ENCODE measurements at places on chromosomes 12 and 14.
A peak's percentile ranks its signal among the peaks of the same experiment; 100 is the strongest.

GRCh38 chr14:80468331-80469122 lies 257.2 kb upstream of the DIO2 start:
- DNase-seq = no peak

DNA sequence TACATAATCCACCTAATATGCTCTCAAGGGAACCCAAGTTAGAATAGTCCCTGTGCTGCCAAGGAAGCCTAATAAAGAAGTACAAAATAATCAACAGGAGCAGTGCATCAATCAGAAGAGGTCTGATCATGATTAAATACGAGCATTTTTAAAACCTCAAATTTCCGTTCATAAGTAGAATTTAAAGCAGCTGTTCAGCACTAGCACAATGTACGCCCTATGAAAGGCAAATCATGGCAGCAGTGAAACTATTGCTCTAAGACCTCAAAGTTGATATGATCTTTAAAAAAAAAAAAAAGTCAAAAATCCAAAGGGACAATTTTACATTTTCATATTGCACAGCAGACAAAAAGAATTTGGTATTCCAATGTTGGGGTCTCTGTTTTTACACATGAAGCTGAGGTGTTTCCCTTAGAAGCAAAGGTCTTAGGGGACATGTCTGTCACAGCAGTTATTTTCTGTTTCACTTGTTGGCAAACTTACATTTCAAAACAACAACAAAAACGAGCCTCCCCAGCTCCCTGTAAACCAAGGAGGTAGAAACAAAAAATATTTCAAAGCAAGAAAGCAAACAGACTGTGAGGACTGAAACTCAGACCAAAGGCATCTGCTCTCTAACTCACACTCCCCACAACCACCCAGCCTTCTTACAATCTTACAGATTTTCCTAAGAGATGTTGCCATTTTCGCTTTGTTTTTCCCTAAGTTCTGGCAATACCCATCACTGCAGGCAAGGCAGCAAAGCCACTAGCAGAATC lies 28.2 kb downstream of the SOX5 start:
- no peak for DNase-seq

DNA sequence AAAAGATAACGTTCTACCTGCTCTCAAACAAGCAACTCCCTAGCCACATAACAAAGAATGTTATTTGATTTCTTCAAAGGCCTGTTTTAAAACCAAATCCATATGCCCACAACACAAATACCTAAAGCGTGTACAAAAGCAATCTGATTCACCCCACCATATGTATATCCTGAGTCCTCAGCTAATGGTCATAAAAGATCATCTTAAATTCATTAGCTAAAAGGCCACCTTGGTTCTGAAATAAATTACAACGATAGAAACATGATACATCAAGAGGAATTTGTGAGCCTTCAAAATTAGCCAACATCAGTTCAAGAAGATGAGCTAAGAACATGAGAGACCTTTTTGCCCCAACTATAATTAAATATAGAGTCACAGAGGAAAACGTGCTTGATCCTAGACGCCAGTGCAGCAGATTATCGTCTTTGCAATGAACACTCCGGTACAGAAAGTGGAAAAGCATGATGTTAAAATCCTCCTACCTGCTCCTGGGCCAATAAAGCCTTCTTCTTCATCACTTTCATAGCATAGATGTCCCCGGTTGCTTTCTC lies 20.0 kb downstream of the CIT start:
- DNase-seq = no peak

- no peak for DNase-seq
Measured at GRCh38 chr12:128994856-128995255, 141.6 kb downstream of the GLT1D1 start.

- no peak for DNase-seq
Measured at GRCh38 chr14:58898655-58899316, 261.0 kb downstream of the DACT1 start.

DNA sequence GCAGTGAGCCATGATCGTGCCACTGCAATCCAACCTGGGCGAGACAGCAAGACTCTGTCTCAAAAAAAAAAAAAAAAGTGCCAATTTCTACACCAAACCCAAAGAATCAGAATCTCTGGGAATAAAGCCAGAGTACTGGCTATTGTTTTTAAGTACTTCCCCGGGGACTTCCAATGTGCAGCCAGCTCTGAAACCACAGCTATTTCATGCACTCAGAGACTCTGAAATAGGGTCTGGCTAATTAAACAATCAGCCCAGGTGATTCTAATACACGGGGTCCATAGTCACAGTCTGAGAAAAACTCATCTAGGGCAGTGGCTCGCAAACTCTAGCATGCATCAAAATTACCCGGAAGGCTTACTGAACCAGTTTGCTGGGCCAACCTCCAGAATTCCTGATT lies 56.3 kb downstream of the SIX6 start:
- no peak for DNase-seq

GRCh38 chr12:3102771-3103410 lies 25.7 kb downstream of the TSPAN9 start:
- no peak for DNase-seq

GRCh38 chr14:75098682-75099081 lies 28.2 kb downstream of the NEK9 start:
- no peak for DNase-seq

DNA sequence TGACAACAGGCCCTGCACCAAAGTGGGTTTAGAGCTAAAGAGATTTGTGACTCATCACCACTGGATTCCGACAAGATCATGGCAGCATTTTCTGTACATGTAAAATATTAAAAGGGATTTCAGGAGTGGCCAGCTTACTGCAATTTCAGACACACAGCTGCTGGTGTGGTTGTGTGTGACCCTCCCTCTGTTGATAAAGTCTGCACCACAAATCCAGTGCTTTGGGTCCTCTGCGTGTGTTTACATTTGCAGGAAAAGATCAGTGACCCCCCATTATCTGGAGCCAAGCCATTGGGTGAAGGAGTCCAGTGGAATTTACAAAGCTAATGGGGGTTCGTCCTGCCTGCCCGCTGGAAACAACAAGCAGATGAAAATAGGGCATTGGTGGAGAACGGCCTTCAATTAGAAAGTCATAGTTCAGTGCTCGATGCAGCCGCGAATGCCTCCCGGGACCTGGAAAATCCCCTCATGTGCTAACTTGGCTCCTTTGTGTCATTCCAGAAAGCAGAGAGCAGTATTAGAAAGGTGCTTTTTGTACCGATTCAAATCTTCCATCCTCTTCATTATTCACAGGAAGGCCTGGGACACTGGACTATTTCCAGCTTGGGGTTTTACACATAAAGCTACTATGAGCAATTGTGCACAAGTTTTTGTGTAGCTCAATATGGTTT lies 188.5 kb upstream of the TMEM132C start:
- DNase-seq = no peak

DNA sequence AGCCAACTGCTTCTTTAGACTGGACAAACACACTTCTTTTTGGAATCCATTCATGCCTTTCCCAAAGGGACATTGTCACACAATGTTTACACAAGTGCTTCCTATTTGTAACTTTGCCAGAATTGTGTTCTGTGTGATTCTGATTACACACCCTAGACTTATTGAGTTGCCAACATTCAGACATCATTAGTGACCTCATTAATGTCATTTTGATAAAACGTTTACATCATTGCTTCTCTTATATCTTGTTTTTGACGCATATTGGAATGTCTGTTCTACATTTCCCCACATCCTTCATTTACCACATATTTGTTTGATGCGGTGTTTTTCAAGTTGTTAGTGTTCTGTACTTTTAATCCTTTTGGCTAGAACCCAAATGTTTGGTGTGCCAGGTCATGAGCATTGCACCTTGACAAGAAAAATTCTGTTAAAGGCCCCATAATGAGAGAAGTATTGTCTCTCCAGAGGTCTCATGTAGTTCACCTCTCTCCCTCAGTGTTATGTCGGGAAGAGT lies 305.5 kb downstream of the AEBP2 start:
- DNase-seq = no peak

GRCh38 chr14:62889364-62889763 lies 155.9 kb downstream of the KCNH5 start:
- DNase-seq = no peak

GRCh38 chr12:120951-121350 lies 54.4 kb downstream of the IQSEC3 start:
- no peak for DNase-seq

GRCh38 chr12:54941659-54942058 lies 42.9 kb downstream of the TESPA1 start:
- no peak for DNase-seq

GRCh38 chr14:98994561-98994960 lies 277.4 kb downstream of the BCL11B start:
- DNase-seq = no peak

GRCh38 chr12:108689314-108690190 lies 41.8 kb downstream of the CORO1C start:
- peak; percentile 61 for DNase-seq

DNA sequence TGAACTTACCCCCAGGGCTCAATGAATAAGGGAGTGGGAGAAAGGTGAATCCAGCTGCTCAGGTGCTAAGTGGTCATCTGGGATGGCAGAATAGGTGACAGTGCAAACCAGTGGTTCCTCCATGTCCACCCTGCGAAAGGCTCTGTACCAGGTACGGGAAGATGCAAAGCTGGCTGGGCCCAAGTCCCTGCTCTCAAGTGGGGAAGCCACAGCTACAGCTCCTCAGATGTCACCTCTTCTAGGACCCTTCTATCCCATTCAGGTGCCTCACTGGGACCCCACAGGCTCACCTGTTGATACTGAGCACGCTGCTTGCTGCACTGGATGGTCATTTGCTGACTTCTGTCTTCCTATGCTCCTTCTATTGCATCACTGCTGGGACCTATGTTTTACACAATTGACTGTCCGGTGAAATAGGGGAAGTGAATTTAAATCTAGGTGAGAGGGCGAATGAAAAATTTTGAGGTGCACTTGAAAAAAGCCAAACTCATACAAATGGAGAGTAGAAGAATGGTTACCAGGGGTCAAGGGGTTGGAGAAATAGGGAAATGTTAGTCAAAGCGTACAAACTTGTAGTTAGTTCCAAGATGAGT lies 20.3 kb upstream of the PPP4R4 start:
- no peak for DNase-seq

DNA sequence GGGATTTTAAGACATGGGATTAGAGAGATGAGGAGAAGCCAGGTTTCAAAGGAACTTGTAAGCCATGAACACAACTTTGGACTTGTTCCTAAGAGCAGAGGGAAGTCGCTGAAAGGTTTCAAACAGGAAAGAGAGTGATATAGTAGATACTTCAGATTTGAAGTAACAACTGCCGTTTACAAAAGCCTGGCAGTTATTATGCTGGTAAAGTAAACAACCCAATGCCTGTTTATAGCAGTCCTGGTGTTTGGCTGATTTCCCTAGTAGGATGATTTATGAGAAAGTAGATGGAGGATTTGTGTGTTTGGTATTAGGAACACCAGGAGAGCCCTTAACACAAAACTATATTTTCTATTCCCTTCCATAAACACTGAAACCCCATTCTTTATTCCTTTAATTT lies 285.7 kb downstream of the RMST start:
- no peak for DNase-seq

DNA sequence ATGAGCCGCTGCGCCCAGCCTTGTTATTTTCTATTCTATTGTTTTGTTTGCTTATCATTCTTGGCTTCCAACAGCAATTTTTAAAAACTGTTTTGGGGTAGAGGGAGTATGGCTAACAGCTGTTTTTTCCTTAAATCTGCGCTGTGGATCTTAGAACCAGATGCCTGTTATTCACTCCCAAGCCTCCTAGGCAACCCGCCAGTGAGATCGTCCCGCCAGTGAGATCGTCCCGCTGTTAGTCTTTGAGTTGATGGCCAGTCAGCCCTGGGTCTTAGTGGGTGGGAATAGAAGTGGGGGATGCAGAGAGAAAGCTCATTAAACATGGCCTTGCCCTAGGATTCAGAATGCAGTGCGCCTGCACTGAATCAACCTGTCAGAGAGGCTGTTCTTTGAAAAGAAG lies 67.3 kb upstream of the BICD1 start:
- no peak for DNase-seq

DNA sequence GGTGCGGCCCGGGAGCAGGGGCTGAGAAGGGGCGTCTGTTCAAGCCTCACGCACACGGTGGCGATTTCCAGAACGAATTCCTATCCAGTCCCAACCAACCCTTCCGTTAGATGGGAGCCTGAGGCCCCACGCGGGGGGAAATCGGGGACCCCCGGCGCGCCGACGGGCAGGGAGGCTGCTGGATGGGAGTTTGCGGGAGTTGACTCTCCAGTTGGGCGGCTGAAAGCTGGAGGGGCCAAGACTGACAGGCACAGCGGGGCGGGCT lies 9.8 kb downstream of the EXOC3L4 start:
- DNase-seq = no peak

GRCh38 chr12:15201056-15201455 lies 20.2 kb downstream of the RERG start:
- DNase-seq = no peak

- DNase-seq = no peak
Measured at GRCh38 chr14:63910583-63911363, 58.0 kb downstream of the SYNE2 start.

DNA sequence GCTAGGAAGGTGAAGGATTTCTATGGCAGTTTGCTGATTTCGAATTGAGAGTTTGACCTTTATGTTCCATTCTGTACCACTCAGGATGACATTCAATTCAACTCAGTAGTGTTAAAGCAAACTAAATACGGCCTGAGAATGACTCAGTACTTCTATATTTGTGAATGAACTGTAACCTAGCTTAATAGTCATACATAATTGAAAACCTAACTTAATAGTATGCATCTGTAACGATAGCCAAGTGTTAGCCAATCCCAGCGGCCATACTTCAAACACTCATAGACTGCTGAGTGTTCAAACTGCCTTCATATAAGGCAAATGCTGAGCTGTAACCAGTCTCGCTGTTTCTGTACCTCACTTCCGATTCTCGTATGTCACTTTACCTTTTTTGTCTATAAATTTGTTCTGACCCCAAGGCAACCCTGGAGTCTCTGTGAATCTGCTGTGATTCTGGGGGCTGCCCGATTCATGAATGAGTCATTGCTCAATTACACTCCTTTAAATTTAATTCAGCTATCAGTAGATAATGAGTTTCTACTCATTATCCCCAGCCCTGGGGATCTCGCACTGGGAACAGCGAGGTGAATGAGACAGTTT lies 98.5 kb upstream of the SLC24A4 start:
- DNase-seq = no peak

DNA sequence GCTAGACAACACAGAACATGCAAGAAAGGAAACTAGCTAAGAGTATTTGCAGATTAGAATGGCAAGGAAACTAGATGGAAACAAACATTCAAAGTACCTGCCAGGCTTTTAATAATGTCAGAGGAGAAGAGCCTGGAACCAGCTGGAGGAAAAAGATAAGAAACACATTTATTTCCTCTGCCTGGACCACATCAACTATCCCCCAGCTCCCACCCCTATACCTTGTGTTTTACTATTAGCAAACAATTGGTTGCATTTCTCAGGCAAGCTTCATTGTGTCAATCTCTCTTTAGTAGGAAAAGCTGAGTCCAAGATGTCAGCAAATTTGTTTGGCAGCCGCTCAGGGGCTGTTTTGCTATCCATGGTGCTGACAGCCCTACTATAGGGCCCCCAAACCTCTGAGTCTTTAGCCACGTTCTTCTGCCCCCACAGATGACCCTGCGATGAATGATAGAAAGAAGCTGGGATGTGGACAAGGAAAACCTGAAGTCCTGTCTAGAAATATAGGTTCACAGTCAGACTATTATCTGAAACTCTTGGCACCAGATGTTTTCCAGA lies 11.6 kb upstream of the SYNDIG1L start:
- no peak for DNase-seq

- no peak for DNase-seq
Measured at GRCh38 chr12:75756771-75757170, 245.4 kb upstream of the KRR1 start.

GRCh38 chr12:111435661-111436201 lies 30.0 kb downstream of the SH2B3 start:
- peak; percentile 50 for DNase-seq

- DNase-seq = no peak
Measured at GRCh38 chr12:120834489-120835303, 69.5 kb downstream of the SPPL3 start.

All from natural killer cell (primary cell).